Tibial nerve (tissue), 4 donors: ENCODE measurements at places on chromosomes 5 and 9. TPM values are rescaled to one million over a fixed set of nuclear protein-coding genes. Genes with fewer than 3 reads are reported as not detected.

SPINK13 gene
- total RNA-seq: 1.0 TPM

DNA sequence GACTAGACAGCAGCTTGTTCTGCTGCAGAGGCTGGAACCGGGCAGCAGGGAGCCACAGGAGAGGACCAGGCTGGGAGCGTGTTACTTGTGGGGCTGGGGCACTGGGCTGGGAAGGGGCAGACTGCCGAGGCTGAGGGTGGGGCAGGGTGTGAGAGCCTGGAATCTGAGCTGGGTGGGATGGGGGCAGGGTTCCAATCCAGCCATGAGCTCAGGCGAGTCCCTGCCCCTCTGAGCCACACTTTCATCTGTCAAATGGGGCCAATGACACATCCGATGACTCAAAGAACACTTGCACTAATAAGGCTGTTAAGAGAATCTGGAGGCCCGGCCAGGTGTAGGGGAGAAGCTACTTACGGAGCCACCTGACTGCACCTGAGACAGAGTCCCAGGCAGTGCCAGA is 18.7 kb upstream of the WDR38 start:
- no peak for DNase-seq

DNA sequence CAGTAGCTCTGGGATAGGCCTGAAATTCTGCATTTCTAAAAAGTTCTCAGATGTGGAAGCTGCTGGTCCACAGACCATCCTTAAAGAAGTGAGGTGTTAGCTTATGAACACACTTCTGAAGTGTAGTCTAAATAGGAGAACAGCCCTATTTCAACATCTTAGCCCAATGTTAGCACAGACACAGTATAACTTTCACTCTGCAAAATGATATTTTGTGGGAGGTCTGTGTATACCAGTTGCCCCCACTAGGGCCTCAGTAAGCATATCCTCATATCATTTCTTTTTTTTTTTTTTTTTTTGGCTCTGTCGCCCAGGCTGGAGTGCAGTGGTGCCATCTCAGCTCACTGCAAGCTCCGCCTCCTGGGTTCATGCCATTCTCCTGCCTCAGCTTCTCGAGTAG is 7.5 kb upstream of the HABP4 start:
- DNase-seq: no peak

CENPK gene
- total RNA-seq: not detected

DNA sequence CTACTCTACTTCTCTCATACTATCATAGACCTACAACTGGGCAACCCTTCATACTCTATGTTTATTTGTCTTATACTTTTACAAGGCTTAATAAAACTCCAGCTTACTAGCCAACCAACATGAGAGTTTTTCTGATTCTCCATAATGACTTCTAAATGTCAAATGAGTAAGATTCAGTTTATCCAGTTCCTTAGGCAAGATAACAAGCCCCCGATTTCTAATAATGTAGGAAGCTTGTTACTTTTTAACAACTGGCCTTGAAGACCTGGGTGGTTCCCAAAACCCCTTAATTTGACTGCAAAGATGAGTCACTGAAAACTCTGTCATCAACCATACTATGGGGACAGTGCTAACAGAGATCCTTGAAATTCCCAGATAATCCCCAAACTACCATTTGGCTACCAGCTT is 294.6 kb upstream of the ACTBL2 start:
- no peak for DNase-seq

DNA sequence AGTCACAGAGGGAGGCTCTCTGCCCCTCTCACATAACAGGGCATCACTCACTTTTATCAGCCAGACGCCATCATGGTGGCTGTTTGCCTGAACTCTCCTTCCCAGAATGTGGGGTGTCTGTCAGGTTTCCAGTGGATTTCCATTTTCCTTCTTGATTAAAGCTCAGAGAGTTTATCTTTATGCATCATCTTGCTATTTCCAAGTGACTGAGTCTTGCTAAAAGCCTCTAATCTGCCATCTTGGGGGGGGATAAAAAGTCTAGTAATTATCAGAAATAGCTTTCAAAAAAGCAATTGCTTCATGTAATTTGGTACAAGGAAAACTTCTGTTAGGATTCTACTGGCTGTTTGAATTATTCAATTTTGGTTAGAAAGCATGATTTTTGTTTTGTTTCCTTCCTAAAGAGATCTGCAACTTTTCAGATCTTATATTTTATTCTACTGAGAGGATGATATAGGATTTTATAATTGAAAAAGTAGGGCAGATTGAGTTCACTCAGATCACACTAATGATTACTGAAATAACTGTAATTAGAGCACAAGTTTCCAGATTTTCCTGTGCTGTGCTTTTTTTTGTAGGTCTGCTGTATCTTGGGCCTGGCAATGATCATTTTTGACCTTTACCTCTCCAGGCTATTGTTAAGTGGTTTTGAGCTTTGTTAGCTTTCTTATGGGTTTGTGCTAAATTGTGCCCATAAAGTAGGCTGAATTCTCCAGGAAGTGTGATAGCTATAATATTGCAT is 661.5 kb downstream of the TLE4 start:
- no peak for DNase-seq

CDO1 gene
- total RNA-seq: 1,379 TPM

DNA sequence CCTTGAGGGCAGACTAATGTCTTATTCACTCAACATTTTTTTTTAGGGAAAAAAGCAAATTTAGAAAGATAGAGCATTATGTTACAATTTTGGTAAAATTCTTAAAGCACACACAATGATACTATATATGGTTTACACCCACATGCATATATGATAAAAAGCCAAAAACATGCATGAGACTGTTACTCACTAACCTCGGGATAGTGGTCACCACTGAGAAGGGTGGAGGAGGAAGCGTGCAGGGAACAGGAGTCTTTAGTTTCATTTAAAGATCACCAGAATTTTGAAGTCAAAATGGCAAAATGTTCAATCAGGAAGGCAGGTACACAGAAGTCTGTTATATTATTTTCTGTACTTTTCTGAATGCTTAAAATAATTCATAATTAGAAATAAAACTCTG is 9.2 kb downstream of the ARL15 start:
- DNase-seq: no peak

GRCh38 chr5:172852490-172853354 is 18.7 kb downstream of the ERGIC1 start:
- no peak for DNase-seq

DNA sequence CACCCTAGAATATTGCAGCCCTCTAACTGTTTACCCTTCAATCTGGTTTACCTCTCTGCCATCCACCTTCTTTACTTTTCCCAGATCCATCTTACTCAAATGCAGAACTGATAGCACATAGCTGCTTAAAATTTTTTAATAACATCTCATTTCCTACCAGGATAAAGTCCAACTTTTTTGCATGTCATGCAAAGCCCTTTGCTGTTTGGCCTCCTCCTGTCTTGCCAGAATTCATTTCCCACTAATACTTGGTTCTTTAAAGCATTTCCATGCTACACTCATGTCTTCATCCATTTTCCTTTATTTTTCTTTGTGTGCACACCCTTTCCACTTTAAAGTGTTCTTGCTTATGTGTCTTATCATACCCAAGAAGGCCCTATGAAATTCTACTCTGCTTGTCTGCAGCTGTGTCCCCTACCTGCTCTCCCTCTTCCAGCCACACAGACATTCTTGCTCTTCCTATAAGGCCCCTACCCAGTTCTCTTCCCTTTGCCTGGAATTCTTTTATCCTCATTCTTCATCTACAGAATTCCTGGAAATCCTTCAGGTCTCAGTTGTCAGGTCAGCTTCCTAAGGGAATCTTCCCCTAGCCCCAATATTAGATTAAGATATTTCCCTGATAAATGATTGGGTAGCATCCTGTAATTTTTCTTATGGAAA is 50.3 kb downstream of the TLE4 start:
- DNase-seq: no peak

DNA sequence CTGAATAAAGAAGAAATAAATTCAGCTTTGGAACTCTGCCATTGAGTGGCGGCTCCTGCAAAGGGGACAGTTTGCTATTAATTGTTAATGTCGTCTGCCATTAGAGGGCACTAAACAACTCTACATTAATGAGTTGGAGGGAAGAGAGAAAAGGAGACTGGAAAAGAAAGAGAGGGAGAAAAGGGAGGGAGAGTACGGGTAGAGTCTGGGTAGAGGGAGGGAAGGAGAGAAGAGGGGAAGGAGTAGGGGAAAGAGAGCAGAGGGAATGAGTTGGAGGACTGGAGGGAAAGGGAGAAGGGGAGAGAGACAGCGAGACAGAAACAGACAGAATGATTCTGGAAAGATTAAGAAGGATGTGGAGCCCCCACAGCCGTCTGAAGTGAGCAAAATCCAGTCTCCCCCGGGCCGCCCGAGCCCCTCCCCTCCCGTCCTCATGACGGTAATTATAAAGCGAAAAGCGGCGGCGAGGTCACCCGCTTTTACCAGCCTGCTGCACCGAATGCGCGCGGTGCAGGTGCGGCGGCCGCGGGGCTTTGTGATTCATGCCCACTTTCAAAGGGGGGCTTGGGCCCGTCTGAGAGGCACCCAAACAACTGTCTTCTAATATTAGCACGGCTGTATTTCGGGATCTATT is 1.9 kb upstream of the FST start:
- DNase-seq: no peak

SGTB gene
- total RNA-seq: 11.6 TPM

- DNase-seq: no peak
These were observed 24.1 kb downstream of the SLC1A3 start for GRCh38 chr5:36630201-36631145.

DNA sequence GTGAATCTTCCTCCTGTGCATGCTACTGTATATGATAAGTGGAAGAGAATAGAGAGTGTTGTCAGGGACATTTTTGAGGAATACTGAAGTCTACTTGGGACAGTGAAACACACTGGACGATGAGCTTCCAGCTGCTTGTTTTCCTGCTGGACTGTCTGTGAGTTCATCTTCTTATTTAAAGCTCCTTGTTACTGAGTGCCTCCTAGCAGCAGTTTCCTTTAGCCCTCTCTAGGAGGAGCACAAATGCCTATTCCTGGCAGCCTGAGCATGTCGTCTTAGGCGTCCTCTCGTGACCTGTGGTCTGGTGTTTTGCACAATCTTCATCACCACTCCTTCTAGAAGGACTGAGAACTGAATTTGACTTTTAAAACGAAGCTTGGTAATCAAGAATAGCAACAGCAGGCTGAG is 43.8 kb downstream of the ANKRD33B start:
- peak; percentile 78 for DNase-seq

RORB gene
- 2.0 TPM for total RNA-seq

GRCh38 chr9:15942831-15943424 is 390.1 kb downstream of the CCDC171 start:
- DNase-seq: no peak

DNA sequence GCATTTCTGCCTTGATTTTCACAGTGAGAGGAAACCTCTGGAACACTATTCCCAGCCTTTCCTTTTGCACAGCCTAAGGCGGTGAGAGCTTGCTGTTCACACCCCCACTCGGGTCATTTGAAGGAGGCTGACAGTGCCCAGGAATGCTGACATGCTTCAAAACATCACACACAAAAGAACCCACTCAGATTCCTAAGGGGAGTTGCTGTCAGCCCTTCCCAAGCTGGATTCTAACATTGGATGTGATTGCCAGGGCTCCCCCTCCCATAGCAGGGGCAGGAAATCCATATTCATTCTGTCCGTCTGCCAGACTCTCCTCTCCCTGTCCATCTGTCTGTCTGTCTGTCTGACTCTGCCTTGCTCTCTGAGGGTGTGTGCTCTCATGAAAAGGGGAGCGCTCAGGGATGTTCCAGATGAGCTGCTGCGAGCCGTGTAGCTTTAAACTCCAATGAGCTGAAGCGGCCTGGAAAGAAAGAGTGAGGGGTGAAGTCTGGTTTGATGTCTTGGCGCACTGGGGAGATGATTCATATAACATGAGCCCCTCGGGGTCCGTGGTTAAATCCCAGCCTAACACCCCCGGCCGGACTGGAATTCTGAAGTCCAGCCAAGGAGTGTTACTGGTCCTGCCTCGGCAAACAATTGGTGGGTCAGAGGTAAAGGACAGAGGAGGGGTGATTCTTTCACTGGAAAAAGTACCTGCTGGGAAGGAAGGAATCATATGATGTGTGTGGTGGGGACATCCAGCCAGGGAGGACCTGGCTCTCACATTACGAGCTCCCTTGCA is 517.0 kb downstream of the CCDC171 start:
- no peak for DNase-seq

GRCh38 chr9:34777666-34778065 is 67.7 kb upstream of the CCL21 start:
- no peak for DNase-seq

DNA sequence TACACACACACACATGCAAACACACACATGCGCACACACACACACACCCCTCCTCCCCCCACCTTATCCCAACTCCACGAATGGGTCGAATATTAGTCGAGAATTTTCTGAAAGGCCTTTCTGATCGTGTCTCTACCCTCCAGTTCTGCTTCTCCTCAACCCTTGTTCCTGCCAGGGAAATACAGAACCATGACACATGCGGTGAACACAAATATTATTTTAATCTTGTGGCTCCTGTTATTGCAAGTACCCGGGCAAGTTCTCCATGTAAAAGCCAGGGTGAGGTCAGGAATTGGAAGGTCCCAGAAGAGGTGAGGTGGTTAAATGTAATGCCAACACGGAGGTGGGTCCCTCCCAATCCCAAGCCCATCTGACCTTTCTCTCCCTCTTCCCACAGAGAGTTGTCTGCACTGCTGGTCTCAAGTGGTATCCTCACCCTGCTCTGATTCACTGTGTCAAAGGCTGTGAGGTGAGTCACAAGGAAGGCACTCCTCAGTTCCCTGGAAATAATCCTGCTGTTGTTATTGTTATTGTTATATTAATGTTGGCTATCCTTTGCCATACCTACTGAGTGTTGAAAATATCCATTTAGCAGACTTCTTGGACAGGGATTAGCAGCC is 223.7 kb downstream of the PAPPA start:
- no peak for DNase-seq

GBGT1 gene
- total RNA-seq: 32.9 TPM

PCDHA8 gene
- total RNA-seq: 0.90 TPM

PAIP1 gene
- 73.5 TPM for total RNA-seq

DNA sequence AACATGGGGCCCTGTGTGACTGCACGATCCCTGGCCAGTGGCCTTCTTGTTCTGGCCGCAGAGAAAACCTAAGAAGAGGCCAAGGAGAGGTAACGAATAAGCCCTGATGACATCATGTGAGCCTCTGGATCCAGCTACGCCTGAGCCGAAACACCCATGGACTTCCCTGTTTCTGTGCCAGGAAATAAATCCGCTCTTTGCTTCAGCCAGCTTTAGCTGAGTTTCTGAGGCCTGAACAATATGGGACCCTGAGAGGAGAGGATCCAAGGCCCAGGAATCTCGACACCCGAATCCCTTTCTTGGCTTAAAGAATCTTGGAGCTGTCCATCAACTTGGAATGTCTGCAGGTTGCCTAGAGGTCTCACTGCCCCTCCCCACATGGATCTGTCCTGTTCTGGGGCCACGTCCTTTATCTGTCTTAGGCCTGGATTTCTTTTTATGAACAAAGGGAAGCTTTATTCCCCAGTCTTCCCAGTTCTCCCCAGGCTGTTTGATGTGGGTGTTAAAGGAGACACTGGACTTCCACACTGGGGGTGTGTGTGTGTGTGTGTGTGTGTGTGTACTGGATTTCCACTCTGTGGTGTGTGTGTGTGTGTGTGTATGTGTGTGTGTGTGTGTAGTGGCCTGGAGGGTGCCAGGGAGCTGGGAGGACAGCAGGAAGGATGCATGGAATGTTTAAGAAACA is 13.7 kb downstream of the IER5L start:
- DNase-seq: no peak

GRCh38 chr9:125391704-125392103 is 130.1 kb downstream of the GAPVD1 start:
- DNase-seq: no peak

GRCh38 chr5:74040065-74040551 is 414.1 kb downstream of the ARHGEF28 start:
- no peak for DNase-seq

- DNase-seq: no peak
These were observed 1.7 kb downstream of the KIF4B start for GRCh38 chr5:155015239-155015638.
